Prostate gland (tissue), 2 donors: ENCODE measurements at places on chromosomes 5 and 9. TPM values are rescaled to one million over a fixed set of nuclear protein-coding genes. Genes with fewer than 3 reads are reported as not detected.

Gene HTR4
- total RNA-seq: 2.1 TPM

Gene TMOD1
- 7.0 TPM for total RNA-seq

Gene PCDHB11
- 0.41 TPM for total RNA-seq

Gene ACER2
- 14.0 TPM for total RNA-seq

Gene C5orf58
- not detected for total RNA-seq

Gene GAS1
- total RNA-seq: 82.1 TPM

Gene ACTL7B
- total RNA-seq: 11.1 TPM

Gene PCDHGC3
- total RNA-seq: 27.6 TPM
